Eye (tissue), 1 donor: ENCODE measurements at places on chromosomes 7 and 10.

DNA sequence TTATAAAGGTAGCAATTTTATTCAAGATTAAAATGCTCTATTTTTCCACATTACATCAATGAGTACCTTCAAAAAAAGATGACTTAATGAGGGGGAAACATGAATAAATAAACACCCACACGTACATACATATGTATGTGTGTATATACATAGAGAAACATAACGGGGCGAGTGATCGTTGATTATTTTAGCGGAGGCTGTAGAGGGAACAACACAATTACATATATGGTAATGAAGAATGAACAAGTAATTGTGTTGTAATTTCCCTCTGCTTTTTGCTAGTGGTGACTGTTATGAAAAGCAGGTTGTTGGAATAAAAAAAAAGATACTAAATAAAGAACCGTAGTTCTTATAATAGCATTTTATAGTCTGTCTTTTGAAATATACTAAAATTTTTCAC, 63.2 kb downstream of the CACNB2 start:
- no peak for DNase-seq

GRCh38 chr7:594212-594913, 74.7 kb upstream of the PDGFA start:
- no peak for DNase-seq

DNA sequence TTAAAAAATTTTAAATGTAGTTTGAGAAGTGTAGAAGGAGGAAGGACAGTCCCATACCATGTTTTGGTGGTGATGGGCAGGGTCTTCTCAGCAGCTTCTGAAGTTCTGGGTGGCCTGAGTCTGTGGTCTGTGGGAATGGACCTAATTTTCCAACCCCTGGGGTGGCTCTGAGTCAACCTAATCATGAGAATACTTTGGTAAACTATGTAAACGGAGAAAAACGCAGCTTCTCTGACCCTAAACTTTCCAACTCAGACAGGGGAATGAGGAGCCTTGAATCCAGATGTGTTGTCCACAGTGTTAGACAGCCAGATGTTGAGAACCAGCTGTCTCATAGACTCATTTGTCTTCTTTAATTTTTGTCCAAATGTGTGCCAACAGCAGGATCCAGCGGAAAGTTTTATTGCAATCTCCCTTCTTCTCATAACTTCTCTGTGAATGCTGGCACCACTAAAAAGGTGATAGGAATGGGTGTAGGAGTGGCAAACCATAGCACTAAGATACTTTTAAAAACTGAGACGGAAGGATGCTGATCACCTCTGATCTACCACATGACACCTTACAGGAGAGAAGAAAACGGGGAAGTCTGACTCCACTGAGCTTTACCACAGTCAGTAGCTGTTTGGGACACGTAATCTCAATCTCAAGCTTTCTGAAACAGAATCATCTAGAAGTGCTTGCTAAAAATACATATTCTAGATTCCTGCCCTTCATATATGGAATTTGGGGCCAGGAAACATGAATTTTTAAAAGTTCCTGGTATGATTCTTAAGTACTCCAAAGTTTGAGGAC, 90.5 kb upstream of the PHYHIPL start:
- DNase-seq = no peak

- no peak for DNase-seq
Observed at GRCh38 chr10:70986623-70986950, 98.2 kb upstream of the PCBD1 start.

DNA sequence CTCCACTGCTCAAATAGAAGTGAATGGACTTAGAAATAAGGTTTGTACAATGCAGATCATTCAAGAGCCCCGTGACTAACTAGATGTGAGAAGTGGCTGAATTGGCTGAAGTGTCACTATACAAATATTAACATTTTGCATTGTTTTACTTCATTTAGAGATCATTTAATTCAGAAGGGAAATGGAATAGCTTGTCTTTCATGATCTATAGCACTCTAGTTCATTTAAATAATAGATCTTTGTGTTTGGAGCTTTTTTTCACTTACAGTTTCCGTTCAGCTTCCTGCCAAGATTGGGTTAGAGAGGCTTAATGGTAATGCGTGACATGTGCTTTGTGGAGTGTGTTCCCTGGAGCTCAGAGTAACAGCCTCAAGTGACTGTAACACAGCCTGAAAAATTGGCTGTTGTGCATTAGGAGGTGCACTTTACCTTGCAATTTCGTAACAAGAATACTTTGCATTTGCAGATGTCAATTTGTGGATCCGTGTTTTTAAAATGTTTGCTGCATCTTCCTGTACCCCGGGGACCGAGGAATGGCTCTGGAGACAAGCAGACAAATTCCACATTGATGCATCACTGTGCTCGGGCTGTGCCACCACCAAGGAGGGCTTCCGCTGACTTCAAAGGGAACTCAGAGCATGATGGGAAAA, 170.3 kb downstream of the NRP1 start:
- peak; percentile 52 for DNase-seq

- DNase-seq = peak; percentile 16
Observed at GRCh38 chr7:101581891-101582290, 47.2 kb downstream of the MYL10 start.

- DNase-seq = no peak
Observed at GRCh38 chr7:75984130-75985008, 10.0 kb downstream of the TMEM120A start.

DNA sequence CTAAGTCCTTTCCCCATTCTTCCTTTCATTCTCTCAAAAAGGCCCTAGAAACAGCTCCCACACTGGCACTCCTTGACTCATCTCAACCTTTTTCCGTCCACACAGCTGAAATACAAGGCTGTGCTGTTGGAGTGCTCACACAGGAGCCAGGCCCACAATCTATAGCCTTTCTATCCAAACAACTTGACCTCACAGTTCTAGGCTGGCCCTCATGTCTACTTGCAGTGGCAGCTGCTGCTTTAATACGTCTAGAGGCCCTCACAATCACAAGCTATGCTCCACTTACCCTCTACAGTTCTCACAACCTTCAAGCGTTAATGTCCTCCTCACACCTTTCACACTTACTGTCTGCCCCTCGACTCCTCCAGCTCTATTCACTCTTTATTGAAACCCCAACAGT, 12.0 kb upstream of the LRRC61 start:
- no peak for DNase-seq

DNA sequence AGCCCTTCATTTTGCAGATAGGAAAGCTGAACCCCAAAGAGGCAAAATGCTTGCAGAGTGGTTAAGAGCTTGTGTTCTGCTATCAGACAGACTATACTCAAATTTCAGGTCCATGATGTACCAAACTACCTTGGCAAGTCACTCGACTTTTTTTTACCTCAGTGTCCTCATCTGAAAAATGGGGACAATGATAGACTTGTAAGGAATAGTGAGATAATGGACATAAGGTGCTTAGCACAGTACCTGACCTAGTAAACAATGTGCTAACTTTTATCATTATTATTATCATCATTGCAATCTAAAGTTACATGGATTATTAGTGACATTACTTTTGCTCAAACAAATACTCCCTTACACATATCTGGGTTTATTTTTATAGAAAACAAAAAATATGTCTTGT, 79.4 kb upstream of the ARID5B start:
- DNase-seq = no peak

DNA sequence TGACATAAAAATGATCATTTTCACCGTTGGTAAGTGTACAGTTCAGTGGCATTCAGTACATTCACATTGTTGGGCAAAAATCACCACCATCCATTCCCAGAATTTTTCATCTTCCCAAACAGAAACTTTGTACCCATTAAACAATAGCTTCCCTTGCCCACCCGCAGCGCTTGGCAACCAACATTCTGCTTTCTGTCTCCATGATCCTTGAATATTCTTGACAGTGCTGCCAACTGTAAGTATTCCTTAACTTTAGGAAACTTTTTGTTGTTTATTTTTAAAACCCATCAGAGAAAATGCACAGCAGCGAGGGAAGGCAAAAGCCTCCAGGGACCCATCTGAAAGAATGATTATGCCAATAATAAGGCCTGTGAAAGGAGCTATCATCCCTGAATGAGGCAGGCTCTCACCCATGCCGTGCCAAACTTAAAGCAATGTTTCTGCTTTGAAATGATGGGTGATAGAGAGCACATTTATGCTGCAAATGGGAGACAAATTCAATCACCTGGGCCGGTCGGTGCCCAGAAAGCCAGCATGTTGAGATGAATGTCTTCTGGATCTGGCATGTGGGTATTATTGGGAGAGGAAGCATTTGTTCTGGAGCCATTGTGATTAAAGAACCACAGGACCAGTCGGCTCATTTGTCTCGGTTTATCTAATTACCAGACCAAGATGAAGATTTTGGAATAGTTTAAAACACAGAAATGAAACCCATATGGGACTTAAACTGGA, 202.1 kb upstream of the NPVF start:
- no peak for DNase-seq

DNA sequence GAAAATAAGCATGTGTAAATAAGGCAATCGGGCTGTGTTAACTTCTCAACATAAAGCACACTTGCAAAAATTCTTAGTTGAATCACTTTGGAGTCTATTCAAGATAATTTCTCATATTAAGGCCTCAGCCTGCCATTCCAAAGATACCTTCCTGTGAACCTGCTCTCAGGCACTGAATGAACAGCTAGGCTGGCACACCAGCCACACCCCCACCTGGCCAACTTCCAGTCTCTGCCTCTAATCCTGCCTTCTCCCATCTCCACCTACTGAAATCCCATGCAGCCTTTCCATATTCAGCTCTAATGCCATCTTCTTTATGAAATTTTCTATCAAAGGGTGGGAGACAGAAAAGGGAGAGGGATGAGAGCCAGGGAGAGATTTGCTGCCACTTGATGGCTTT, 17.1 kb upstream of the MACROH2A2 start:
- no peak for DNase-seq

- peak; percentile 67 for DNase-seq
Observed at GRCh38 chr7:964401-965231, 10.1 kb upstream of the ADAP1 start.

- DNase-seq = no peak
Observed at GRCh38 chr10:29880856-29881255, 178.5 kb downstream of the JCAD start.

GRCh38 chr7:76202666-76203030, 952 bp downstream of the SRRM3 start:
- DNase-seq = no peak

DNA sequence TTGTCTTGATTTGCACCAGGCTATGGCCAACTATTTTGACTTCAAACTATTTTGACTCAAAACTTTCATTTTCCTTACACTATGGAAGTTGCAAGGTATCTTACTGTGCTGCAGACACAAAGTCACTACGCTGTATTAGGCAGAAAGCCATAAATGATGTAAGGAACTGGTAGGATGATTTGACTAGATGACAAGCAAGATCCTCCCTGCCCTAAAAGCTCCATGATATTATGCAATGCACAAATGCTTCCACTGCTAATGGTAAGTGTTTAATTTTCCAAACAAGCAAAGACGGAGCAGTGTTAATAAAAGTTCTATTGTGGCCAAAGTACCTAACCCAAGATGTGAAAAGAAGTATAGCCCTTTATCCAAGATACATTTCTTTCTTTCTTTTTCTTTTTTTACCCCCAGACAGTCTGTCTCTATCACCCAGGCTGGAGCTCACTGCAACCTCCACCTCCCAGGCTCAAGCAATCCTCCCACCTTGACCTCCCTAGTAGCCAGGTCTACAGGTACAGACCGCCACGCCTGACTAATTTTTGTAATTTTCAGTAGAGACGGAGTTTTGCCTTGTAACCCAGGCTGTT, 98.2 kb downstream of the ANK3 start:
- no peak for DNase-seq

- DNase-seq = peak; percentile 30
Observed at GRCh38 chr7:45919231-45919784, 1.8 kb downstream of the IGFBP3 start.

DNA sequence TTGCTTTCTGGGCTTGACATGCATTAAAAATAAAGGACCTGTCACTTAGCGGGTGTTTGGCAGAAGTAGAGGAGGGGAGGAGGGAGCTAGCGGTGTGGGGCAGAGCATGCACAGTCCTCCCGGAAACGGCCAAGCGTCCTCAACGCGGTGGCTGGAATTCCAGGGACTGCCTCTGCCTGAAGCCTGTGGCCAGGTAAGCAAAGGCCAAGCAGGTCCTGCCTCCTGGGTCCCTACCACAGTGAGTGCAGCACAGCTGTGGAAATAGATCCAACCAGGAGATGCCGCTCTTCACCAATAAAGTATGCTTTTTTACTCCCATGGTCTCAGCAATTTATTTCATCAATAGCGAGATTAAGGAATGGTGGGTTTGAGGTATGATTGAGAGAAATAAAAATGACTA, 323.4 kb downstream of the WDR37 start:
- DNase-seq = no peak

DNA sequence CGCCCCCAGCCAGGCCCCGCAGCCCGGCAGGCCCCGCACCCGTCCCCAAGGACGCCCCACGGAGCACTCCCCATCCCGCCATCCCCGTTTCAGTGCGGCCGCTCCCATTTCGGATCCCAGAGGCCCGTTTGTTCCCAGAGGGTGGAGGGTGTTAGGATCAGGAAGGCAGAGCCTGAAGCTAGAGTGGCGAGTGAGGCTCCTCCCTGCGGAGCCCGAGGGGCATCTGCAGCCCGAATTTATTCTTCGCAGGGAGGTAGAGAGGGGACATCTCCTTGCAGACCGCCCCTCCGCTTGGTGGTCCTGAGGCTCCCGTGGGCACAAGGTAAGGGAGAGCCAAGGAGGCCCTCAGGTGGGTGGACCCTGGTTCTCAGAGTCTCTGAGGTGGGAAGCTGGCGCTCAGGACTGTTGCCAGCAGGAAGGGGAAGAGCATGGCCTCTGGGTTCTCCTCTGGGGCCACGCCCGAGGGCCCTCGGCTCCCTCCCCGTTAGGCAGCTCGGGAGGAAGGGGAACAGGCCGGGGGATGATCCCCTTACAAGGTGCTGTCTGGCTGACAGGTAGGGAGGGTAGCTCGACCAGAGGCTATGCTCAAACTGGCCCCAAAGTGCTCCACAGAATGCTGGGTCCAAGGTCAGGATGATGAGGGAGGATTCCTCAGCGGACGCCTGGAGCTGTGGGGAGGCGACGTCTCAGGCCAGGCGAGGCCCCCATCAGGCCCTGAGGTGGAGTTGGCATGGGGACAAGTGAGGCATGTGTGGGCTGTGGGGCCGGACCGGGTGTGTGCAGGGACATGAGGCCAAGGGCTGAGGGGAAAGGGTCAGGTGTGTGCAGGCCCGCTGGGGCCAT, 17.4 kb downstream of the POLL start:
- no peak for DNase-seq
